ENCODE measurements at places on chromosomes 13 and 19. TPM values are rescaled to one million over a fixed set of nuclear protein-coding genes. Genes with fewer than 3 reads are reported as not detected.

GRCh38 chr19:31257025-31257424, 92.2 kb downstream of the TSHZ3 start:
- no peaks in the 10 kb centered on the region for H3K36me3 ChIP-seq
- no peak overlapping the region for H3K4me3 ChIP-seq

DNA sequence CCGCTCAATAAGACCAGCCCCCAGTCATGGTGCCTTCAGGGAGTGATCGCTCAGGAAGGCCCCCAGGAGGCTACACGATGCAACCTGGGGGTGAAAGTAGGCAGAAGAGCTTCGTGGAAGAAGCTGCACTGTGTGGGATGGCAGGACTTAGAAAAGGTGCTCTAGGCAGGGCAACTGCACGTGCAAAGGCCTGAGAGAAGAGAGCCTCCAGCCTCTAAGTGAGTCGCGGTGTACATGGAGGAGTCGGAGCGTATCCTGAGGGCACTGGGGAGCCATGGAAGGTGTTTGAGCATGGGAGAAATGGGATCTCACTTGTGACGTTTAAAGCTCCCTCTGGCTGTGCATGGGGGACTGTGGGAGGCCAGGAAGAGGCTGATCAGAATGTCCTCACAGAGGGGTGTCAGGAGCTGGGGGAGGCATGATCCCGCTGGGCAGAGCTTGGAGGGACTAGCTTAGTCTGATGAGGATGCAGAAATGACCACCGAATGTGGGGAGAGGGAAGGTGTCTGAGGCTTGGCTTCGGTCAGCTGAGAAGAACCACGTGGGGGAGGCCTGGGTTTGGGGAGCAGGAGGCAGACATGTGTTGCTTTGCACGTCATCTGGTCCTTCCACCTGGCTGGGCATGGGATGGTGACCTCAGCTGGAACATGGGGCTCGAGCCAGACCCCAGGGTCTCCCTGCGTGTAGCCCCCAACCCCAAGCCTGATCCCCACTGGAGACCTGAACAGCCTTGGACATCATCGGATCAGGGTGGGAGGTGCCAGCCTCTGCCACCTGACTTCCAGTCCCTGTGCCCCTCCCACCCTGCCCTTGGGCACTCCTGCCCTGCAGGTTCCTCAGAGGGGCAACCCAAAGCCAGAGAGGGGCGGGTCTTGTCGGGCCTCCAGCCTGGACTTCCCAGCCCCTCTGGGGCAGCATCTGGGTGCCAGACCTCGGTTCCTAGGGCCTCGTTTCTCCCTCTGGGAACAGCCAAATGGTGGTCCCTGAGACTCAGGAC, 1.1 kb downstream of the APC2 start:
- H3K4me1 ChIP-seq: peaks cover 9% of the 10 kb centered on the region
- H3K36me3 ChIP-seq: no peaks in the 10 kb centered on the region
- peaks cover 93% of the 10 kb centered on the region for H3K27me3 ChIP-seq
- DNase-seq: no peak
- H3K4me3 ChIP-seq: no peak overlapping the region

GRCh38 chr19:33259539-33259938, 33.9 kb upstream of the SLC7A10 start:
- no peaks in the 10 kb centered on the region for H3K27me3 ChIP-seq
- no peak overlapping the region for H3K4me3 ChIP-seq
- DNase-seq: no peak
- no peak overlapping the region for H3K27ac ChIP-seq
- H3K4me1 ChIP-seq: no peaks in the 10 kb centered on the region

DNA sequence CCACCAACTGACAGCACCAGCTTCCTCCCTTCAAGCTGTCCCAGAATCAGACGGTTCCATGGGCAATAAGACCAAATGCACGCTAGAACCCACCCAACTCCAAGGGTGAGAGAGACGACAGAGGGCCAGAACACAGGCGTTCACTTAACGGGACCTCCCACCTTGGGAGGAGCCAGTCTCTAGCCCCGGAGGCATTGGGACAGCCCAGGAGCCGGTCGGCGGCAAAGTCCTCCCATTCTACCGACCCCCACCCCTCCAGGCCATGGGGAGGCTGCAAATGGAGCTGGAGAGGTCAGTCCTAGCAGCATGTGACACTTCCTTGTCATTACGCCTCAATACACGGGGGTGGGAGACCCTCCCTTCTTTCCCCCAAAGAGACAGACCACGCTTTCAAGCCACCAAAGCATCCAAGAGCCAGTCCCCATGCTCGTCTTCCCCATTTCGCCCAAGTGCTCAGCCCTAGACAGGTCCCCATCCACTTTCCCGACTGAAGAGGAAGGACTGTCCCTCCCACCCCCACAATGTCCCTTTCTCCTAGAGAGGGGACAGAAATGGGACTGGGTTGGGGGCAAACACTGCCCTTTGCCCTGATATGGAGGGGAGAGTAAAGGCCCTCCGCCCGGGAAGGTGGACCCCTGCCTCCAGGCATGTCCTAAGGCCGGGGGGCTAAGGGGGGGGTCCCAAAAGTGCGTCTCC, 964 bp downstream of the KHSRP start:
- H3K4me3 ChIP-seq: peak overlapping the region; percentile 85
- H3K27me3 ChIP-seq: no peaks in the 10 kb centered on the region
- H3K4me1 ChIP-seq: peaks cover 7% of the 10 kb centered on the region
- peak; percentile 55 for DNase-seq

GRCh38 chr19:3184847-3185460, 776 bp upstream of the NCLN start:
- DNase-seq: peak; percentile 80
- H3K4me3 ChIP-seq: peak overlapping the region; percentile 95
- H3K27me3 ChIP-seq: no peaks in the 10 kb centered on the region
- H3K4me1 ChIP-seq: peaks cover 30% of the 10 kb centered on the region

- peak overlapping the region; percentile 84 for H3K27ac ChIP-seq
- no peaks in the 10 kb centered on the region for H3K4me1 ChIP-seq
- no peak for DNase-seq
- H3K27me3 ChIP-seq: peaks cover 28% of the 10 kb centered on the region
These were observed 507 bp downstream of the COL4A1 start for GRCh38 chr13:110306340-110306959.

DNA sequence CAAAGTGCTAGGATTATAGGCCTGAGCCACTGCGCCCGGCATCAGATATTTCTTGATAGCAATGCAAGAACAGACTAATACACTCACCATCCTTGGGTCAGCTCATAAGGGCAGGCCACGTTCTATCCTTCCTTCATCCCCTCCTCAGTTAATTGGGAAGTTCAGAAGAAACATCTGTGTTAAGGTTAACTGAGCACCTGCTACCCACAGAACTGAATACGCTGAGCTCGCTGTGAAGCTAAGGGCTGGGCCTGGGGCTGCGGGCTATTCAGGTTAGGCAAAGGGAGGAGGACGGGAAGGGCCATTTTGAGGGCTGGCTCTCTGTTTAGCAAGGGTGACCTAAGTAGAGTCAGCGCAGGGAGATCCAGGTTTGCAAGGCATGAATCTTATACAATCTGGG, 43.0 kb upstream of the UQCRFS1 start:
- no peaks in the 10 kb centered on the region for H3K4me1 ChIP-seq
- no peak overlapping the region for H3K27ac ChIP-seq
- DNase-seq: no peak
- no peaks in the 10 kb centered on the region for H3K27me3 ChIP-seq
- H3K4me3 ChIP-seq: no peak overlapping the region

GRCh38 chr13:20716951-20717350, 13.5 kb downstream of the IL17D start:
- H3K36me3 ChIP-seq: no peaks in the 10 kb centered on the region
- H3K4me3 ChIP-seq: no peak overlapping the region
- no peaks in the 10 kb centered on the region for H3K4me1 ChIP-seq
- DNase-seq: no peak

DNA sequence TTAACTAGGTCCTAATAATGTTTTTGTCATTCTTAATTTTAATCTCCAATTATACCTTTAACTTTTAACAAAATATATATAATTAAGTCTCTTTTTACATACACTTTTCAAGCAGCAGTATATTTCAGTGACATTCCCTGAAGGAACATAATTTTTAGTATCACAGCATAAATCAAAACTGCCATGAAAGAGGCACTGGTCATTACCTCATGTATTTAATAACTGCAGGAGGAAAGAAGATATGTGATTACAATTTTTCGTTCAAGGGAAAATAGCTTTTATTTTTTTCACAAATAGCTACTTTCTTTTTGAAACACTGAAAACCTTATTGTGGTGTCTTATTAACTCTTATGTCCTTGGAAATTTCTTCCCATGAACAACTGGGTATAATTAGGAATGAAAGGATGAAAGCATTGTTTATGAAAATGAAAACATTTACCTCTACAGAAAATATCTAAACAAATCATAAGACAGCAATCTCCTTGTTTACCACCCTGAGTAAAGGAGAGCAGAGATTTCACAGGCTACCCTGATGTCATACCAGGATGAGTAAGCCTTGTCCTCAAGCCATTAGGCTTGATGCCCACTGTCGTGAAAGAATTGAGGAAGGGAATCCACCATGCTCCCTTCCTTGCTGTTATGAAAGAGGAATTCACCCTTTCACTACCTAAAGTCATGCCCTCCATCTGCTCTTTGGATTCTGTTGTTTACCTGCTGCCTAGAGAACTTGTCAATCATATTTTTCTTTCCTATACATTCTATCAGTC, 877.2 kb upstream of the PCDH20 start:
- no peak for DNase-seq
- H3K27ac ChIP-seq: no peak overlapping the region
- no peaks in the 10 kb centered on the region for H3K27me3 ChIP-seq
- no peak overlapping the region for H3K4me3 ChIP-seq
- H3K36me3 ChIP-seq: no peaks in the 10 kb centered on the region
- H3K4me1 ChIP-seq: no peaks in the 10 kb centered on the region

- no peaks in the 10 kb centered on the region for H3K4me1 ChIP-seq
- H3K27me3 ChIP-seq: no peaks in the 10 kb centered on the region
- no peaks in the 10 kb centered on the region for H3K36me3 ChIP-seq
- no peak overlapping the region for H3K27ac ChIP-seq
- no peak for DNase-seq
- no peak overlapping the region for H3K4me3 ChIP-seq
These were observed 1146.8 kb downstream of the UQCRFS1 start for GRCh38 chr19:28066161-28066560.

GRCh38 chr13:19985219-19985556, 26.7 kb downstream of the ZMYM2 start:
- H3K27ac ChIP-seq: no peak overlapping the region
- H3K4me1 ChIP-seq: no peaks in the 10 kb centered on the region
- no peak for DNase-seq
- no peaks in the 10 kb centered on the region for H3K36me3 ChIP-seq
- no peaks in the 10 kb centered on the region for H3K27me3 ChIP-seq
- no peak overlapping the region for H3K4me3 ChIP-seq

- H3K27ac ChIP-seq: peak overlapping the region; percentile 96
- H3K4me1 ChIP-seq: peaks cover 13% of the 10 kb centered on the region
- no peak for DNase-seq
These were observed 651 bp upstream of the POLR1D start for GRCh38 chr13:27621116-27621365.

PPM1N gene
- total RNA-seq: 1.7 TPM

OR7D2 gene
- 0.08 TPM for total RNA-seq

PRR12 gene
- total RNA-seq: 33.1 TPM

C1QTNF9B gene
- not detected for total RNA-seq

CCDC169 gene
- 1.3 TPM for total RNA-seq

CEACAM1 gene
- 510 TPM for total RNA-seq

KLHL1 gene
- 0.11 TPM for total RNA-seq

Measured in colonic mucosa (tissue), 4 donors.